ENCODE measurements at places on chromosomes 5 and 9.
A peak's percentile ranks its signal among the peaks of the same experiment; 100 is the strongest.

DNA sequence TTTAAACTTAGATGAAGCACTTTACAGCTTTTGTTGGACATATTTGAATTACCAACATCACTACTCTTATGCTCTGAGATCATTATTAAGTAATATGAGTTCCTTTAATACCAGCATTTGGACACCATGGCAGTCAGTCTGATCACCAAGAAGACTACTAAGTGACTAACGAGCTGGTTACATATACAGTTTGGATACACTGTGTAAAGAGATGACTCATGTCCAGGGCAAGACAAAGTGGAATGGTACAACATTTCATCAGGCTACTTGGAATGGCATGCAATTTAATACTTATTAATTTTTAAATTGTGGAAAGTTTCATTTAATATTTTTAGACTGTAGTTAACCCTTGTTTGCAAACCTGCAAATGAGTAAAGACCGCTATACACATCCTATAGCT is 237.4 kb upstream of the PRDM9 start:
- peak; percentile 4 for DNase-seq

- no peak for DNase-seq
Observed at GRCh38 chr5:10675177-10675700, 85.8 kb downstream of the DAP start.

GRCh38 chr9:89868100-89868499 is 263.3 kb downstream of the GADD45G start:
- no peak for DNase-seq

DNA sequence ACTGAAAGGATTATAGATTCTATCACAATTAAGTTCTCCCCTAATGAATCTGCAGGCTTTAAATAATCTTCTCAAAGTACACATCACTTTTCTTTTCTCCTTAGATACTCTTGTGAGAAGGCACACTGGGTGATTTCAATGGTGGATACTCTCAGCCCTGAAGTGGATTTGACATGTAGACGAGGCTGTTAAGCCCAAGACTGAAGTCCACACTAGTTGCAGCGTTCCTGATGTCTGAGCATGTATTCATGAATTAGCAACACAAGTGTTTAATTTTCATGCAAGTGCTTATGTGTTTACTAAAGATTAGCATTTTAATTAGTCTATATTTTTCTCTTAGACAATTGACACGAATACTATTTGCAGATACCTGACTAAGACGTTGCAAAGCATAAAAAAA is 218.9 kb downstream of the TMEM161B start:
- no peak for DNase-seq

GRCh38 chr9:135241381-135242048 is 154.0 kb downstream of the OLFM1 start:
- DNase-seq = peak; percentile 20

DNA sequence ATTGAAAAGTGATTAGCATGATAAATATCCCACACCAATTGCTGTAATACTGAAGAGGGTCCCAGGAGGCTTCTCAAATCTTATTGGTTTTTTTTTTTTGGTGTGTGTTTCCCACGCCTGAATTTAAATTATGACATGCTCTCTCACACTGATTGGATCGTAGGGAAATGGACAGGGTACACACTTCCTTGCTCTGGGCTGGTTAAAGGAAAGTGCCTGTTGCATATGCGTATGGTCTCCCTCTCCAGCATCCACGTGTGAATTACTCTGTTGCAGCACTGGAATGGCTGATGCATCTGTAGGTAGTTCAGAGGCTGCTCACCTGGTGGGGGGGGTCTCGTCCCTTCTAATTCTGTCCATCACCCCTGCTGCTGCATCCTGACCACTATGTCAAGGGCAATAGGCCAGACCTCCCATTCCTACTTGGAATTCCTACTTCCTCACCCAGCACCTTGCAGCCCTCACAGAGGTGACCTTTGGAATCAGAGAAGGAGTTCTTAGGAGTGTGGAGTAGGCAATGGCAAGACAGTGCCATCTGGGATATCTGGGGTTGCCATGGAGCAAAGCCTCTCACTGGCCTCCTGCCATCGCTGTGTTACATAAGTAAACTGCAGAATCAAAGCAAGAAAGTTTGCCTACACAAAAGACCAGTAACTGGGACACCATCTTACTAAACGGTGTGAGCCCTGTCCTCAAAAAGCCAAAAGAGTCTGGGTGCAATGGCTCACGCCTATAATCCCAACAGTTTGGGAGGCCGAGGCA is 71.4 kb upstream of the FBXW11 start:
- no peak for DNase-seq

Measured in SHP77 (cell line).